Coronary artery (tissue), 2 donors: ENCODE measurements at places on chromosomes 7 and 10.

GRCh38 chr10:3397846-3398245 is 225.3 kb upstream of the PITRM1 start:
- no peak for DNase-seq

- DNase-seq = no peak
Observed at GRCh38 chr10:85510682-85511081, 855.9 kb downstream of the GRID1 start.

- DNase-seq = no peak
Observed at GRCh38 chr10:61899069-61899531, 2.4 kb upstream of the ARID5B start.

- no peak for DNase-seq
Observed at GRCh38 chr10:5844345-5845055, 31.3 kb upstream of the GDI2 start.

- DNase-seq = no peak
Observed at GRCh38 chr10:128779416-128779815, 653.2 kb upstream of the MKI67 start.

DNA sequence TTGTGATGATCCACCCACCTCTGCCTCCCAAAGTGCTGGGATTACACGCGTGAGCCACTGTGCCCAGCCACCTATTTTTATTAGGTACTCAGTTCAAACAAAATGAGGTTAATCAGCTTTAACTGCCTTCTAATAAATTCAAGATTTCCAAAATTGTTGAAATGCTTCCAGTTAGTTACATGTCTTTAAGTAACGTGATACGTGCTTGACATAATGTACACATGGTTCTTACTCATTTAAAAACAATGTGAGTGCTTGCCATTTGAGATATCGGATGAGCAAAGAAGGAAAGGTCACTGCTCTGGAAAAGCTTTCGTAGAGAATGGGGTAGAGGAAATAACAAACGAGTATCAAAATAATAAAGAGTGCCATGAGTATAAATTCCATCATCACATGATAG is 83.6 kb downstream of the KMT2E start:
- no peak for DNase-seq

- peak; percentile 26 for DNase-seq
Observed at GRCh38 chr7:157519798-157520244, 183.0 kb downstream of the DNAJB6 start.

DNA sequence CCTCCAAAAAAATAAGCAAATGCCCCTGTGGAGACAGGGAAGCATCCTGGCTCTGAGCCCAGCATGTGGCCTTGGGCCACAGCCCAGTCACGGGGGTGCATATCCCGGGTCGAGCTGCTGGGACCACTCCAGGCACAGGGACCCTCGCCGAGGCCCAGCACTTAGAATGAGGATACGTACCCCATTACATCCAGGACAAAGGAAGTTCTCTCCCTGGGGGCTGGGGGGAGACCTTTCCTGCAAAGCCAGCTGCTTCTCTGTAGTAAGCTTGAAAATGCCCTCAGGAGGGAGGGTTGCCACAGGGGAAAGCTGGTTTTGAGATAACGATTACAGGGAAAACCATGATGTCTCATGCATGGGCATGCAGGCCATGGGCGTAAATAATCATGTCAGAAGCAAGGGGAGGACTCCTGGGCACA is 75.5 kb downstream of the HIPK2 start:
- DNase-seq = no peak

- DNase-seq = no peak
Observed at GRCh38 chr10:95071107-95071660, 1.9 kb upstream of the CYP2C8 start.

- no peak for DNase-seq
Observed at GRCh38 chr10:65571011-65571570, 1354.7 kb upstream of the LRRTM3 start.

DNA sequence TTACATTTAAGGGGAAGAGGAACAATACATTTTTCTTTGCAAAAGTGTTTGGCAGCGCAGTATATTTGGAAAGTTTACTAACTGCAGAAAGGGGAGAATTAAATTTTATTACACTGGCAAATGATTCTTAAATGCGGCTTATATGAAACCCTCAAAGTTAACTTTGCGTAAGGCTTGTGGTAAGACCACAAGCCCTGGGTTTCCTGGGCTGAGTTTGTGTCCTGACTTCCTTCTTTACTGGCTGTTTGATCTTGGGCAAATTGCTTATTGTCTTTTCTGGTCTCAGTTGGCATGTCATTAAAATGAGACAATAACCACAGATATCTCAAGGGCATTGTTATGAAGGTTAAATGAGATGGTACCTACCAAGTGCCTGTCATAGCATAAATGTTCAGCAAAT is 106.8 kb downstream of the GLRX3 start:
- no peak for DNase-seq

- peak; percentile 24 for DNase-seq
Observed at GRCh38 chr10:127948791-127949190, 41.9 kb downstream of the PTPRE start.

DNA sequence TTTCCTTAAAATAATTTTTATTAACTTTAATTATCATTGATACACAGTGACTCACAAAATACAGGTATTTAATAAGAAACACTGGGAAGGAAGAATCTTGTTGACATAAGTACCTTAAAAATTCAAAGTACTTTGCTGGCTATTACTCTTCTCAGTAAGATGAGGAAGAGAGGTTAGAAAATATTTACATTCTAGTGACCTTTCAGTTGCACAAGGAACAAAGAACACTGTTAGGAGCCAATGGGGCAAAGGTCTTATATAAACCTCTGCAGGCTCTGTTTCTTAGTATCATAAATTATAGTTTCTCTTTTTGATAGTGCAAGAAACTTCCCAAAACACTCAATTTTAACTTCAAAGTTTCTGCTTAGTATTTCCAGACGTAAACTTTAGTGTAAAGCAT is 4.8 kb upstream of the TAX1BP1 start:
- DNase-seq = no peak

DNA sequence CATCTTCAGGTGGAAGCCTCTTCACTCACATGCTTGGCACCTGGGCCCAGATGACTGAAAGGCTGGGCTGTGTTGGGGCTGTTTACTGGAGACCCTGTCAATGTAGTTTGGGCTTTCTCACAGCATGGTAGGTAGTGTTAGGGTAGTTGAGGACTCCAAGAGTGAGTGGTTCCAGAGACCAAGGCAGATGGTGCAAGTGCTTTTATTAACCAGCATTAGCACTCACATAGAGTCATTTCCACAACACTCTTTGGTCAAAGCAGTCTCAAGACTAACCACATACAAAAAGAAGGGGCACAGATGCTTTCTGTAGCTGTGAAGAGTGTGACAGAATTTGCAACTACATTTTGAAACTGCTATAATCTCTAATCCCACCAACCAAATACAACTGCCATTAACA is 135.0 kb downstream of the RTKN2 start:
- no peak for DNase-seq

- peak; percentile 86 for DNase-seq
Observed at GRCh38 chr7:151744656-151745638, 132.0 kb downstream of the PRKAG2 start.

DNA sequence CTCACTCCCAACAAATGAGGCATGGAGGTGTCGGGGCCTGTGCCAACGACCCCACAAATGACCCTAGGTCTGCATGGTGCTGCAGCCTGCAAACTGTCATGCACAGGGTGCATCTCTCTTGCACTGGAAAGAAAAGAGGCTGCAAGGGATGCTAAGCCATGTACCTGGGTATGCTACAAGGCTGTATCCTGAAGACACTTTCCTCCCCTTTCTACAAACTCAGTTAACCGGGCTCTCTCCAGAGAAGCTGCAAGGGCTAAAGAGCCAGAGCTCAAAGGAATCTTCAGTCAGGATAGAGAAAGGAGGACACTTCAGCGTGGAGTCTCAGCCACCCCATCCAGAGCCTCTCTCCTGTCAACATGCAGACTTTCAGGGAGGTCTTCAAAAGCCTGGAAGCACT is 449.0 kb downstream of the GRID1 start:
- DNase-seq = no peak
